ENCODE measurements at places on chromosomes 7 and 10.

DNA sequence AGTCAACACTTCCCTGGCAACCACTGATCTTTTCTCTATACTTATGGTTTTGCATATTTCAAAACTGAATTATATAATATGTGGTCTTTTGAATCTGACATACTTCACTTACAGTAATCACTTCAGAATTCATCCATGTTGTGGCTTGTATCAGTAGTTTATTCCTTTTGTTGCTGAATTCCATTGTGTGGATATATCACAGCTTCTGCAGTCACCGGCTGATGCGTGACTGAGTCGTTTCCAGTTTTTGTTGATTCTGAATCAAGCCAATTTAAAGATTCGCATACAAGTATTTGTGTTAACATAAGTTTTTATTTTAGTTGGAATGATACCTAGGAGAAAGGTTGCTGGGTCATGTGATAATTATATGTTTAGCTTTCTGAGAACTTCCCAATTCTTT is 672.5 kb upstream of the ANKRD30A start:
- DNase-seq, result no peak

- no peak for DNase-seq
Observed at GRCh38 chr7:99243751-99244337, 28.8 kb upstream of the MYH16 start.

- peak; percentile 63 for DNase-seq
Observed at GRCh38 chr7:132430861-132431822, 145.1 kb downstream of the PLXNA4 start.

DNA sequence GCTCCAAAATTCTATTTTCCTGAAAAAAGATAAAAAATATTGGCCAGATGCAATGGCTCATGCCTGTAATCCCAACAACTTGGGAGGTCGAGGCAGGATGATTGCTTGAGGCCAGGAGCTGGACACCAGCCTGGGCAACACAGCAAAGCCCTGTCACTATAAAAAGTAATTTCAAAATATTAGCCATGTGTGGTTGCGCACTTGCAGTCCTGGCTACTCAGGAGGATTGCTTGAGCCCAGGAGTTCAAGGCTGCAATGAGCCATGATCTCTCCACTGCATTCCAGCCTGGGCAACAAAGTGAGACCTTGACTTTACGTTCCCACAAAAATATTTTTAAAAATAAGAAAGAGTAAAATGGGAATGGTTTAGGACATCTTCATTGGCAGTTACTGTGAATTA is 104.1 kb upstream of the AFAP1L2 start:
- no peak for DNase-seq

- DNase-seq, result no peak
Observed at GRCh38 chr7:152894295-152895170, 135.0 kb downstream of the ACTR3B start.

GRCh38 chr7:75054744-75055143 is 18.9 kb downstream of the RCC1L start:
- DNase-seq, result no peak

GRCh38 chr10:34475274-34475646 is 339.8 kb downstream of the PARD3 start:
- DNase-seq, result no peak

DNA sequence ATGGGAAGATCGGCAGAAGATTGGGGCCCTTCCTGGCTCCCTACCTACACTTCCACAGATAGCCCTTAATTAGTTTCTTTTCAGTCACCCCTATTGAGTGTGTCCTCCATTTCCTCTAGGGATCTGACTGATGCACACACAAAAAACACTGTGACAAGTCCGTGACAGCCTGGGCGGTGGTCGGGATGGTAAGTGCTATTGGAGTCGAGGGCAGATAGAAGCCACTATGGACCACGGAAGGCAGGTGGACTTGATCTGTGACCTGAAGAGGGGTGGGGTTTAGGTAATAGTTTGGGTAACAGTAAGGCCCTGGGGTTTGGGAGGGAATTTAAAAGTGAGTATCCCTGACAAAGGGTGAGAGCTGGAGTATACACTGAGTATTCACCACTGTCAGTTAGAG is 53.0 kb downstream of the PDK4 start:
- no peak for DNase-seq

DNA sequence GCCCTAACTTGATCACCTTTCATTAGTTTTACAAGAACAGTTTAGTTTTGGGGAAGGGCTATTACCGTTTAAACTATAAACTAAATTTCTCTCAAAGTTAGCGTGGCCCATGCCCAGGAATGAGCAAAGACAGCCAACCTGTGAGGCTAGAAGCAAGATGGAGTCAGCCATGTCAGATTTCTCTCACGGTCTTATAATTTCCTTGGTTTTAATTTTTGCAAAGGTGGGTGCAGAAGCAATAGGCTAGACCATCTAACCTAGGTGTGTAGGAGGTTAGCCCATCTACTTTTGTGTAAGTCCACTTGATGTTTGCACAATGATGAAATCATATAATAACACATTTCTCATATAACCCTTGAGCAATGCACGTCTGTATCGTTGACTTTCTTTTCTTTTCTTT is 8.9 kb downstream of the CCL24 start:
- DNase-seq, result no peak

GRCh38 chr10:126177417-126178030 is 210.8 kb downstream of the ADAM12 start:
- DNase-seq, result no peak

DNA sequence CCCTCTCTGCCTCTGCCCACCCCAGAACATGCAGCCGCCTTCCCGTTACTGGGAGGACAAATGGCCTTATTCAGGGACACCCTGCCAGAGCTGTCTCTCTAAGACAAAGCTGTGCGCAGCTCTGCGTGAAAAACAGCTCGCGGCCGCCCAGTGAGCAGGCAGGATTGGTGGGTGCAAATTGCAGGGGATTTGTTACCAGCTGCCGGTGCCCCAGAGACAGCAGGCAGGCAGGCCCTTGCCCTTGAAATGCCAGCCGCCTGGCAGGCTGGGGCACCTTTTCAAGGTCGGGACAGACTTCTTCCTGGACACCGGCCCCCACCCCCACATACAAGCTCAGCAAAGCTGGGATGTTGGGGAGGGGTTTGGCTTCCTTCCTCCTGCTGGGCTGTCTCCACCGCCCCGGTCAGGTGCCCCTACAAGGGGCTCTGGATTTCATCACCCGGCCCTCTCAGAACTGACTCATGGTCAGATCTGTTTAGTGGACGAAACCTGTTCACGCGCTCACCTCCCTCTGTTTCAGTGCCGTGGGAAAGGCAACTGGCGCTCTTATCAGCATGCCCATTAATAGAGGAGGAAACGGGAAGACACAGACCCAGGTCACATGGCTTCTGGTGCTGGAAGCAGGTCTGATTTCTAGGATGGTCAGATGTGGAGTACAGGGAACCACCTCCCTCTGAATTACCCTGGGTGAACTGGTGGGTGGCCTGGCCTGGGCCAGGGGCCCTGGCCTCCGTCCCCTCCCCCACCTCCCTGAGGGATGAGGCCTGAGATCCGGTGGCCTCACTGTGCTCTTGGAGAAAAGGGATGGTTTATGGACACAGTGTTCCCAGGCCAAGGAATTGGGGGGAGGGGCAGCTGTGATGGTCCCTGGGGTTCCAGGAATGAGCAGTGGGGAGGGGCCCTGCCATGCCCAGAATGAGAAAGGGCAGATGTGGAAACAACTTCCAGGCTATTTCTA is 123.9 kb upstream of the PPIF start:
- no peak for DNase-seq

DNA sequence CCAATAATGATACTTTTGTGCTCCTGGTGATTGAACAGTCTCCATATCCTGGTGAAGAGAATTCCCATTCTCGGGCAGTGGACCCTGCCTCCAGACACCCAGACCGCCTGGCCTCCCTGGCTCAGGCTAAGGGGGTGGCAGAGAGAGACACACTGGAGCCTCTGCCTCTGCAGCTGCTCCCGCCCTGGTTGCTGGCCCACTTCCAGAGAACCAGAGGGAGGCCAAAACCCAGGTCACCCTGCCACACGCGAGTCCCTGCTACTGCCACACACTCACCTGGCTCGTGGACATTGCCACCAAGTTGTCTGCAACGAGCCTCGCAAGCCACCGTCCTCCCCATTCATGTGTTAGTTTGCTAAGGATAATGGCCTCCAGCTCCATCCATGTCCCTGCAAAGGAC is 221.8 kb downstream of the HPSE2 start:
- DNase-seq, result no peak

DNA sequence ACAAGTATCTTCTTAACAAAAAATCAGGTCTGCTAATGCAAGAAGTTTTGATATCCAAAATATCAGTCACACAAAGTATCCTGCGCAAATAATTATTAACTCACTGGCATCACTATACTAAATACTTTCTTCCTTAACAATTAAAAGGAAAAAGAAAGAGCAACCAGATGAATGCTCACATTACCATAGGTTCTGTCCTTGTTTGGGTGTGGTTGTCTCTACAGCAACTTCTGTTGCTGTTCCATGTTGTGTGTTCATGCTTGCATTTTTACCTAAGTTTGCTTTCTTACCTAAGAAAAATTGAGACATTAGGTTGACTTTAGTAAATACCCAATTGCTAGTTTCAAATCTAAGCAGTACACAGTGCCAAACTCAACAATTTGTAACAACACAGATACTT is 32.5 kb downstream of the FZD9 start:
- no peak for DNase-seq

DNA sequence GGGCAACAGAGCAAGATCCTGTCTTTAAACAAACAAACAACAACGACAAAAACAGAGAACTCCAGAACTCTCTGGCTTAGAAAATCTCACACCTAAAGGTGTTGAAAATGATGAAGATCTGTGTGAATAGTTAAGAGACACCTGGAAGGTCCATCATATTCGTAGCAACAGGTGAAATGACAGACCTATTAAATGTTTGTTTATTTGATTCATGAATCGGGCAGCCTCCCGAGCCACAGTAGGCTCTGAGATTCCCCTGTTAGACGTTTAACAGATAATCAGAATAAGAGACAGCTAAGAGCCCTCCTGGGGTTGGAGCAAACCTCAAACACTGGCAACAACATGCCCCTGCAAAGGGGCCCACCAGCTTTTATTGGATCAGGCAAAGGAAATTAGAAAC is 103.7 kb downstream of the LCOR start:
- DNase-seq, result no peak

- no peak for DNase-seq
Observed at GRCh38 chr7:133829336-133829897, 297.7 kb upstream of the LRGUK start.

DNA sequence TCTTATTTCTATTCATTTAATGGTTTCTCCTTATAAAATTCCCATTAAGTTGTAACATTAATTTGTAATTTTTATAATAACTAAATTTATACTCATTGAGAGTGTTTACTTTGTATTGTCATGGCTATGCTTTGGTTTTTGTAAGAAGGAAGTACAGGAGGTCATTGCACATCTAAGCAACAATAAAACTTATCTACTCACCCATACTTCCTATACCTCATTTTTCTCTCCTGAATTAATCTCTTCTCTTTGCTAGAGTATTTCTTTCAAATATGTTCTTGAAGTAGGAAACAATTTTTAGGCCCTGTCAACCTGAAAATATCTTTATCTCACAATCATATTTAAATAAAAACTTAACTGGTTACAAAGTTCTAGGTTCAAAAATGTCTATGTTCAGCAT is 95.4 kb upstream of the WDR11 start:
- no peak for DNase-seq

GRCh38 chr7:610141-610530 is 90.5 kb upstream of the PDGFA start:
- DNase-seq, result no peak

DNA sequence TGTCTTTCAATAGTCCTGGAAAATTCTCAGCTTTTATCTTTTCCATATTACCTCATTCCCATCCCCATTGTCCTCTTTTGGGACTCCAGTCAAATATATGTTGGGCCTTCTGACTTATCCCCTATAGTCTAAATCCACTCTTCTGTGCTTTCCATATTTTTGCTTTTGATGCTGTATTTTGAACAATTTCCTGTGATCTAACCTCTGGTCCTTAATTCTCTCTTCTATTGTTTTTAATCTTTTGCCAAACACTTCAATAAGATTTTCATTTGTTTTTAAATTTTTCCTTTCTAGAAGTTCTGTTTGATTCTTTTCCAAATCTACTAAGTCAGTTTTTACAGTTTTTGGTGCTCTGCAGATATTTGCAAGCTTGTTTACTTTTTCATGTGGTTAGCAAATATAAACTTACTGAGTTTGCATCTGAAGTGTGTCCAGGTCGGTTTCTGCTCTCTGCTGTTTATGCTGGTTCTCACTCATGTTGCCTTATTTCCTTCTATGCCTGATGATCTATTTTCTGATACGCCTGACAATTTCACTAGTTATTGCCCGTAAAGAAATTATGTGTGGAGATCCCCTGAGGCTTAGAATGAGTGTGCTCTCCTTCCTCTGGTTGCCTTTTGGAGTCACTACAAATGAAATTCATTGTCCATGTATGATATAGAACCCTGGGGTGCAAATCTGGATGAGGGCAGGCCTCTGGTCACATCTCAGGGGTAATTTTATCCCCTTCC is 110.4 kb downstream of the RBM20 start:
- no peak for DNase-seq

GRCh38 chr7:22885797-22886261 is 63.2 kb upstream of the TOMM7 start:
- DNase-seq, result peak; percentile 36

DNA sequence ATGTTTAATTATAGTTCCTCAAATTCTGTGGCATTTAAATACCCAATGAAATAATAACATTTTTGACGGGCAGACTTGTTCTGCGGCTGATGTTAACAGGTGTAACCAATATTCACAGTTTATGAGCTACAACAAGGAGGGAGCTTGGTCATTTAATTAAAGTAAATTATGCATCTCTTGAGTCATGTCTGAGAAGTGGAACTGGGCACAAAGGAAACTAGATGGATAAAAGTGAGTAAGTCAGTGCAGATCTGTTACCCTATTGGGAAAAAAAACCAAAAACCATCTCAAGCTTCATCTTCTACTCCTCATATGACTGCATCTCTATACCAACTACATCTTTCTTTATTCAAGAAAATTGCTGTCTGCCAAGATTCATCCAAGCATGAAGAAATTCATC is 24.0 kb downstream of the ANKRD22 start:
- DNase-seq, result no peak

- no peak for DNase-seq
Observed at GRCh38 chr7:111736552-111736874, 174.2 kb upstream of the IMMP2L start.

Data from CD4-positive, alpha-beta memory T cell (primary cell).